ENCODE measurements at places on chromosomes 5 and 9.

DNA sequence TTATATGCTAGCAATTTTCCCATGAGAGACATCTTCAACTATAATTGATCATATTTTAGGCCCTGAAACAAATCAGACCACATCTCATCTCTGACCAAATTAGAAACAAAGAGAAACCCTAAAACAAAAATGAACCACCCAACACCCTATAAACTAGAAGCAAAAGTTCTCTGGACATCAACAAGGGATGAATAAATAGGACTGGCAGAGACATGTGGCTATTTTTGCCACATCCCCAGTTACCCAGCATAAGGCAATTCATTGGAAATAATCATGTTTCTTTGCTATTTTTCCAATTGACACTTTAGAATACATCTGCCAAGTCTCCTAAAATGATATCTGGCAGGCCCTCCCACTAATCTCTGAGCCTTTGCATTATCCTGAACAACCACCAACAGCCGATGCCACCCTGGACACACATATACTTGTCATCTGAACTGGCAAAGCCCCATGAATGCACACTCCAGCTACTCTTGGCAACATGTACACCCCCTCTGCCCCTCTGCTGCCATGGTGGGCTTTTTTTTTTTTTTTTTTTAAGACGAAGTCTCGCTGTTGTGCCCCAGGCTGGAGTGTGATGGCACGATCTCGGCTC, 53.5 kb upstream of the EQTN start:
- DNase-seq: no peak

DNA sequence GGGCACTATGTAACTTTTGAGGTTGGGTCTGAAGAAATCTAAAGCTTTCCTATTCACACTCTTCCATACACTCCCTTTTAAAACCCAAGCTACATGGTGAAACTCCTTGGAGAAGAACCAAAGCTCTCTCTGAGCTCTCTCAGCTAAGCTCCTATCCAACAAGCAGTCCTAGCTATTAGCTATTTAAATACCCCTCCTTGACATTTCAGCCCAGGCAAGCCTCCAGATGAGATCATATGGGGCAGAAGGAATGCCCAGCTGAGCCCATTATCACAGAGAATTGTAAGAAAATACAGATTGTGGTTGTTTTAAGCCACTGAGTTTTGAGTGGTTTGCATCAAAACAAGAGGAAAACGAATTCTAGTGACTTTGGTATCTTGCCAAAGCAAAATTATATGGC, 15.2 kb downstream of the HSPB3 start:
- no peak for DNase-seq

- no peak for DNase-seq
Observed at GRCh38 chr5:173333925-173334661, 5.9 kb upstream of the STC2 start.

GRCh38 chr5:26419987-26420386, 618.4 kb downstream of the CDH9 start:
- no peak for DNase-seq

- DNase-seq: no peak
Observed at GRCh38 chr5:96919754-96920197, 16.1 kb upstream of the LNPEP start.

DNA sequence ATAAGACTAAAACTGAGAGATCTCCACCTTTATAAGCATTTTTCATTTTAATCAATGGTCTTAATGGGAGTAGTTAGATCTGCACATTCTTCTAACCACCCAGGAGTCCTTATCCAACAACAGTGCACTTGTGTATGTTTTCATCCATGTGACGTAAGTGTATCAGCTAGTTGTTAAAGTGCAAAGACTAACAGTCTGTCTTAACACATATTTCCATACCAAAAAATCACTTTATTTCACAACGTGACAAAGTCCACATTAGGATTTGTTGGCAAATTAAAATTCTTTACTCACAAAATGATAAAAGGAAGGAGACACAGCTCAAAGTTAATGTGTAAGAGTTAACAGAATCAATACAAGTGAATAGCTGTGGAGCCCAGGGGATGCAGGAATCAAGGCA, 1.9 kb upstream of the SMC2 start:
- DNase-seq: no peak

DNA sequence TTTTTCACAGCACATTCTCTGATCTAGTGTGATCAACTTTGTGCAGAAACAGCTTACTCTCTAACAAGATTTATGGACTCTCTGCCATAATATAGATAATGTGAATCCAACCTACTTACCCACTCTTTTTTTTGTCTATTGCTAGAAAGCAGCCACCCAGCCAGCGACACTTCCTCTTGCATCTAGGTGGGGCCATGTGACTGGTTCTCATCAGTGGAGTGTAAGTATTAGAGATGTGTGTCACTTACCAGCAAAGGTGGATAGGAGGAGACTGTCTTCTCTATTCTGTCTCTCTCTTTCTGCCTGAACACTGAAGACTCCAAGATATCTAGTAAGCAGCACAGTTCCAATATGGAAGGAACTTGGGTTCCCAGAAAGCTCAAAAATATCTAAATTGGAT, 174.8 kb downstream of the MCTP1 start:
- DNase-seq: no peak

GRCh38 chr5:98414938-98415337, 358.5 kb upstream of the RGMB start:
- no peak for DNase-seq
